Activated naive CD4-positive, alpha-beta T cell treated with anti-CD3 and anti-CD28 coated beads for 36 hours (primary cell): ENCODE measurements at places on chromosomes 6 and 20. TPM values are rescaled to one million over a fixed set of nuclear protein-coding genes. Genes with fewer than 3 reads are reported as not detected.

The LPIN3 gene
- 0.84 TPM for total RNA-seq

- H3K27ac ChIP-seq, result no peak overlapping the region
- no peak for DNase-seq
- H3K36me3 ChIP-seq, result peaks cover 6% of the 10 kb centered on the region
- H3K4me3 ChIP-seq, result no peak overlapping the region
These were observed 14.8 kb upstream of the MYL9 start for GRCh38 chr20:36526521-36527011.

GRCh38 chr6:38847497-38847896 lies 132.4 kb downstream of the DNAH8 start:
- DNase-seq, result peak; percentile 40
- no peaks in the 10 kb centered on the region for H3K36me3 ChIP-seq
- peaks cover 7% of the 10 kb centered on the region for H3K4me1 ChIP-seq
- peak overlapping the region; percentile 47 for H3K27ac ChIP-seq
- H3K4me3 ChIP-seq, result no peak overlapping the region

DNA sequence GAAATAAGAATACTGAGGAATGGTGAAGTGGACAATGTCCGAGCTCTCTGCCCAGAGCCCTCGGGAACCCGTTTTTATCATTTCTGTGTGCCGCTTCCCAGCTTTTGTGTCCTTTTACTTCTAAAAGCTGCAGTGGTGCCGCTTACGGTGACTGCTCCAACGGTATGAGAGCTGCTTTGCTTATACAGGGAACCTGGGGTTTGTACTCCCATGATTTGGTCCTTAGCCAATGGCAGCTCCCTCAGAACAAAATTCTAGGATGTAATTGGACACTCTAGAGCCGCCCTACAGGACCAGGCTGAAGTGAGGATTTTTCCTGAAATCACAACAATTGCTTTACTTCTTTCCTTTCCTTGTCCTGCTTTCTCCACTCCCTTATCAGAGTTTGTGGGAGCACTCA lies 24.2 kb upstream of the PCSK2 start:
- no peak overlapping the region for H3K27ac ChIP-seq
- DNase-seq, result no peak
- H3K4me3 ChIP-seq, result no peak overlapping the region
- H3K27me3 ChIP-seq, result peaks cover 2% of the 10 kb centered on the region
- H3K4me1 ChIP-seq, result no peaks in the 10 kb centered on the region

DNA sequence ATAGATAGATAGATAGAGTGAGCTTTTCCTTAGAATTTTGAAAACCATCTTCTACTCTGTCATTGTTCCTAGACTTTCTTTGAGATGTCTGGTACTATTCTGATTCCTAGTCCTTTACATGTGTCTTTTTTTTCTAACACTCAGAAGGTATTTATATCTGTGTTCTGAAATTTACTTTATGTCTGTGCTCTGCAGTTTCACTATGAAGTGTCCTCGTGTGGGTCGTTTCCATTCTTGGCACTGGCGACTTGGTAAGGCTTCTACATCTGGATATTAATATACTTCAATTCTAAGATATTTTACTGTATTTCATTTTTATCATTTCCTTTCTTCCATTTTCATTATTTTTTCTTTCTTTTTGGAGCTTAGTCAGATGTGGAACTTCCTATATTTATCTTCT lies 87.0 kb downstream of the FHL5 start:
- peaks cover 8% of the 10 kb centered on the region for H3K27me3 ChIP-seq
- no peaks in the 10 kb centered on the region for H3K4me1 ChIP-seq
- no peak for DNase-seq

DNA sequence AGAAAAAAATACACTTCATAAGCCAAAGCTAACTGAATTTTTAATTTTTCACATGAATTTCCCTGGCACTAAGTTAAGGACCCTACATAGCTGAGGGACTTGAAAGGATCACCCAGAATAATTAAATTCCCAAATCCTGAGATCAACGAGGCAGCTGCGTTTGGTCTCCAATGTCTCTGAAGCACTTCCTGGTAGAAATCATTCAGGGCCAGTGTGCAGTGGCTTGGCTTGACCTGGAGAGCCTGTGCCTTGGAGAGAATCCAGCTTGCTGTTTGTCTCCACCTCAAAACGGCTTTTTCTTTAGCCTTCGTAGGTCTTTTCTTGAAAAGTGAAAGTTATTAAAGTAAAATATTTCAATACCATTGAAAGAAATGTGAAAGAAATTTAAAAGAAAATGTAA lies 92.4 kb downstream of the SMOC2 start:
- no peak for DNase-seq
- H3K36me3 ChIP-seq, result no peaks in the 10 kb centered on the region
- no peak overlapping the region for H3K4me3 ChIP-seq
- H3K4me1 ChIP-seq, result no peaks in the 10 kb centered on the region
- H3K27ac ChIP-seq, result no peak overlapping the region
